ENCODE measurements at places on chromosomes 2 and 18.

GRCh38 chr18:10707294-10707693, 181.5 kb downstream of the NAPG start:
- peaks cover 2% of the 10 kb centered on the region for H3K27me3 ChIP-seq
- no peaks in the 10 kb centered on the region for H3K36me3 ChIP-seq
- DNase-seq: no peak

DNA sequence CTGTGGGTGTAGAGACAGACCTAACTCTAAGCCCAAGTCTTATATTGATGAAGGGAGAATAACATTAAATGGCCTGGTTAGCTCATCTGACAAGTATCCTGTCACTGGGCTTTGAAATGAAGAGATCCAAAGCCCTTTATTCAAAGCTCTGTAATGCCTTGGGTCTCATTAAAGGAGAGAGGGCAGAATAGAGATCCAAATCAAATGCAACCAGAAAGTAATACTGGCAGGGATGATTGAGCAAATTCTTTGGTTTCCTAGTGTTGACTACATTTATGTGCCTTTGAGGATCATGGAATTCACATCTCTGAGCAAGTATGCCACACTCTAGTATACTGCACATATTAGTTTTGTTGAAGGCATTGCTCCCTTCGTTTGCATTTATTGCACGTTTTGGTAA, 147.9 kb upstream of the CAVIN2 start:
- no peaks in the 10 kb centered on the region for H3K4me1 ChIP-seq
- no peaks in the 10 kb centered on the region for H3K27me3 ChIP-seq
- H3K4me3 ChIP-seq: no peak overlapping the region
- no peak for DNase-seq
- H3K27ac ChIP-seq: no peak overlapping the region

- H3K27me3 ChIP-seq: peaks cover 9% of the 10 kb centered on the region
- no peaks in the 10 kb centered on the region for H3K36me3 ChIP-seq
- no peaks in the 10 kb centered on the region for H3K4me1 ChIP-seq
- no peak for DNase-seq
Measured at GRCh38 chr2:190050001-190050400, 12.5 kb downstream of the MSTN start.

- no peak overlapping the region for H3K27ac ChIP-seq
- H3K36me3 ChIP-seq: no peaks in the 10 kb centered on the region
- no peak for DNase-seq
- no peak overlapping the region for H3K4me3 ChIP-seq
- H3K27me3 ChIP-seq: no peaks in the 10 kb centered on the region
- H3K4me1 ChIP-seq: no peaks in the 10 kb centered on the region
Measured at GRCh38 chr2:21258082-21258481, 134.3 kb downstream of the TDRD15 start.

DNA sequence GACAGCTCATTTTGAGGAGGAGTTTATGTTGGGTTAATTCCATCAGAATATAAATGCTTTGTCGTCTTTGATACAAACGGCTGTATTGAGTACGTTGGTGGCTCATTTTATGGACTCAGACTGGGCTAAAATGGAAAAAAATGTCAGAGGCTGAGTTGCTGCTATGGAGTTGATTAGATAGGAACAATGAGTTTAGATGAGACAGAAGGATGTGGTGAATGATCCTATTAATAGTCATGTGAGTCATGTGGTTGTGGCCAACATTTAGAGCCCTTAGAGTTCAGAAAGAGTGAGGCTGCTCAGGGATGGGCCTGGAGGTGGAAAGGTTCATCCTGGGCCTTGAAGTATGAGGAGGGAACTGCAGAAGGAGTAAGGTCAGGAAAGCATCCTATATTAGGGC, 434.2 kb downstream of the MEIS1 start:
- H3K36me3 ChIP-seq: no peaks in the 10 kb centered on the region
- no peaks in the 10 kb centered on the region for H3K4me1 ChIP-seq
- no peaks in the 10 kb centered on the region for H3K27me3 ChIP-seq
- no peak overlapping the region for H3K27ac ChIP-seq

- no peak for DNase-seq
- no peaks in the 10 kb centered on the region for H3K27me3 ChIP-seq
- no peak overlapping the region for H3K4me3 ChIP-seq
- H3K36me3 ChIP-seq: peaks cover 32% of the 10 kb centered on the region
- H3K27ac ChIP-seq: no peak overlapping the region
Measured at GRCh38 chr2:55033076-55033742, 17.0 kb downstream of the RTN4 start.

- DNase-seq: no peak
- no peak overlapping the region for H3K4me3 ChIP-seq
- H3K27ac ChIP-seq: no peak overlapping the region
- H3K36me3 ChIP-seq: no peaks in the 10 kb centered on the region
Measured at GRCh38 chr2:37189452-37190153, 1.1 kb upstream of the SULT6B1 start.

GRCh38 chr2:172052000-172052983, 33.0 kb upstream of the DLX1 start:
- no peak overlapping the region for H3K4me3 ChIP-seq
- no peaks in the 10 kb centered on the region for H3K36me3 ChIP-seq
- no peak overlapping the region for H3K27ac ChIP-seq
- peaks cover 5% of the 10 kb centered on the region for H3K27me3 ChIP-seq
- H3K4me1 ChIP-seq: no peaks in the 10 kb centered on the region

DNA sequence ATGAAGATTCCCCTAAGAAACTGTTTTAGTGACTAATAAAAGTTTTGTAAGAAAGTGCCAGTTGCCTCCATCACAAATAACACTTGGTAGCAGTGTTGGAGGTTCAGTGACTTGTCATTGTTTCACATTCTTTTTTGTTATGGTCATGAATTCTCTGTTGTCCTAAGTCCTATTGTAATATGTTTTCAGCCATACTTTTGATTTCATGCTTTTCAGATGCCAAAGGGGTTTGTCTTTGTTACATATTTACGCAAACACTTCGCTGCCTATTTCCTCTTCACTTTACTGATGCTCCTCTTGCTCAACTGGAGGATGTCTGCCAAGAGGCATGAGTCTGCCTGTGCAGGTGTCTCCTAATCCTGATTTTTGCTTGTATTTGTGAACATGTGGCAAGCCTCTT, 66.6 kb downstream of the PHLPP1 start:
- H3K4me3 ChIP-seq: no peak overlapping the region
- no peak overlapping the region for H3K27ac ChIP-seq
- no peaks in the 10 kb centered on the region for H3K36me3 ChIP-seq
- peaks cover 81% of the 10 kb centered on the region for H3K4me1 ChIP-seq
- H3K27me3 ChIP-seq: no peaks in the 10 kb centered on the region

- no peak for DNase-seq
- no peak overlapping the region for H3K27ac ChIP-seq
- no peaks in the 10 kb centered on the region for H3K27me3 ChIP-seq
Measured at GRCh38 chr2:112640800-112641675, 4.7 kb upstream of the SLC20A1 start.

DNA sequence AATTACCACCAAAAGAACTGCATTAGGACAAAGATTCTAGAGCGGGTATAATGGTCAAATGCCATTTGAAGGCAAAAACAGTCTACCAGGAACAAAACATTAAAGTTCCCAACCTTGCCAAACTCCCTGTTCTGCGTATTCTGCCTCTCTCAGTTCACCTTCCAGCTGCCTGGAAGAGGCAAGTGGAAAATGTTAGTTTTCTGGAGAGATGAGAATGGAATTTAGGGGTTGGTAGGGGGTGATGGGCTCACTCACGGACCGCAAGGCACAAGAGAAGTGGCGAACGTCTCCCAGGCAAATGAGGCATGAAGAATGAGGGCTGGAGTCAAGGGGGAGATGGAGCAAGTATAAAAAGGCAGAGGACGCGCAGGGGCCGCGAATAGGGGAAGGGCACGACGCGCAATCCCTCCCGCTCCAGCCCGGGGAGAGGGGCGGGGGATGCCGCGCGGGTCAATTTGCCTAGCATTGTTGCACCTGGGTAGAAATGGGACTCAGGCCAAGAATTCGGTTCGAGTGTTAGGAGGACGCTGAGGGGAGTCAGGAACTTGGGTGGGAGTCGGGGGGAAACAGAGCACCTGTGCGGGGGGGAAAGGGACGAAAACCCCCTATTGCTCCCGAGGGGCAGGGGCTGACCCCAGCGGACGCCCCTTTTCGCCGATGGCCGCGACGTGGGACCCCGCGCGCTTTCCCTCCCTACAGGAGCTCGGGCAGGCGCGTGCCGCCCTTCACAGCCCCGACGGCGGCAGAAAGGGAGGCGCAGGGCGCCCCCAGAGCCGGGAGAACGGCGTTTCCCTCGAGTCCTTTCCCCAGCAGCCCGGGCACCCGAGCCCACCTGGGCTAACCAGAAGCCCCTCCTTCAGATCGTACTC, 573 bp downstream of the PAIP2B start:
- H3K36me3 ChIP-seq: no peaks in the 10 kb centered on the region
- peak; percentile 19 for DNase-seq
- peak overlapping the region; percentile 95 for H3K4me3 ChIP-seq
- peaks cover 9% of the 10 kb centered on the region for H3K27me3 ChIP-seq

DNA sequence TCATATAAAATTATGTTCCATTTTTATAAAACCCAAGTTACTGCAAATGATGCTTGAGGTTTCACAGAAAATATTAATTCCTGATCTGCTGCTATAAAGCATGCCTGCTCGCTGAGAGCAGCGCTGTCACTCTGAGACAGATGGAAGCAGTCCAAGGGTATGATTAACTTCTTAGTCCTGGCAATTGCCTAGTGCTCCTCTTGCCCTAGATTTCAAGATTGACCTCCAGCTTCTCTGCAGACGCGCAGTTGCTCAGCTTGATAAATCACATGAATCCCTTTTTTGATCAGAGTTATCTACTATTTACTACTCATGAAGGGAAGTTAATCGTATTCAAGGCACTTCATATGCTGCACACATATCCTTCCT, 154.6 kb upstream of the REV1 start:
- no peak overlapping the region for H3K4me3 ChIP-seq
- no peaks in the 10 kb centered on the region for H3K36me3 ChIP-seq
- no peaks in the 10 kb centered on the region for H3K4me1 ChIP-seq
- no peak overlapping the region for H3K27ac ChIP-seq

- no peaks in the 10 kb centered on the region for H3K27me3 ChIP-seq
- H3K4me3 ChIP-seq: no peak overlapping the region
- no peaks in the 10 kb centered on the region for H3K36me3 ChIP-seq
- H3K27ac ChIP-seq: no peak overlapping the region
- H3K4me1 ChIP-seq: no peaks in the 10 kb centered on the region
Measured at GRCh38 chr18:2171840-2172625, 399.3 kb downstream of the METTL4 start.

DNA sequence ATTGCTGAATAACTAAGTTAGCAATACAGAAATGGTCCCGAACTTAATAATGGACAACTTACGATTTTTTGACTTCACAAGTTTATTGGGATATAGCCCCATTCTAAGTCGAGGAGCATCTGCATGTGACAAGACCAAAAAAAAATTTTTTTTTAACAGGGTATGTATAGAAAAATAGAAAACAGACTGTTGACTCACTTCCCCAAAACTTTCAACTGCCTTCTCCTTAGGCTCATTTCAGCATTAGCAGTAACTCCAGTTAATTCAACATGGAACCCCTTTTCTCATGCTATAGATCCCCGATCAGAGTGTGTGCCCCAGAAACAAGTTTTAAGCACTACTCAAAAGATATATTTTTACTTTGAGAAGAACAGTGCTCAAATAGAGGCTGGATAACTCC, 5.4 kb downstream of the CD302 start:
- H3K36me3 ChIP-seq: peaks cover 3% of the 10 kb centered on the region
- H3K4me1 ChIP-seq: peaks cover 9% of the 10 kb centered on the region
- H3K4me3 ChIP-seq: no peak overlapping the region
- peaks cover 24% of the 10 kb centered on the region for H3K27me3 ChIP-seq

- H3K36me3 ChIP-seq: peaks cover 77% of the 10 kb centered on the region
- peaks cover 63% of the 10 kb centered on the region for H3K4me1 ChIP-seq
- DNase-seq: no peak
- no peaks in the 10 kb centered on the region for H3K27me3 ChIP-seq
- peak overlapping the region; percentile 44 for H3K4me3 ChIP-seq
Measured at GRCh38 chr2:174591740-174592139, 5.9 kb downstream of the WIPF1 start.

GRCh38 chr18:9135912-9136314, 668 bp upstream of the ANKRD12 start:
- peak overlapping the region; percentile 95 for H3K4me3 ChIP-seq
- peaks cover 68% of the 10 kb centered on the region for H3K36me3 ChIP-seq
- peak overlapping the region; percentile 99 for H3K27ac ChIP-seq
- no peak for DNase-seq
- peaks cover 48% of the 10 kb centered on the region for H3K4me1 ChIP-seq
- H3K27me3 ChIP-seq: no peaks in the 10 kb centered on the region

DNA sequence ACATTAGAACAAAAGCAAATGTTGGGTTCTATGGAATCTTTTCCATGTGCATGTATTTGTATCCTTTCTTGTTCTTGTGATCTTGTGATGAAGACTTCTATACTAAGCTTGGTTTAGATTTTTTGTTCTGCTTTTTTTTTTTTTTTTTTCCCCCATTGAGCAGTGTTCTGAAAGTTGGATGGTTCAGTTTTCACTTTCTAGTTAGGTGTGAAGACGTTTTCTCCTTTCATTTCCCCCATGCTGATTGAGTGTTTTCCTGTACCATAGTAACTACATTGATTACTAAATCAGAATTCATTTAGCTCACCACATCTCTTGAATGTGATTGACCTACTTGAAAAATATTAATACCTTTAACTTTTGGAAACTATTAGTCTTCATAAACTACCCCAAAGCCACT, 34.1 kb downstream of the NOP58 start:
- H3K27ac ChIP-seq: peak overlapping the region; percentile 59
- no peak for DNase-seq
- no peak overlapping the region for H3K4me3 ChIP-seq
- H3K36me3 ChIP-seq: peaks cover 86% of the 10 kb centered on the region
- no peaks in the 10 kb centered on the region for H3K27me3 ChIP-seq

DNA sequence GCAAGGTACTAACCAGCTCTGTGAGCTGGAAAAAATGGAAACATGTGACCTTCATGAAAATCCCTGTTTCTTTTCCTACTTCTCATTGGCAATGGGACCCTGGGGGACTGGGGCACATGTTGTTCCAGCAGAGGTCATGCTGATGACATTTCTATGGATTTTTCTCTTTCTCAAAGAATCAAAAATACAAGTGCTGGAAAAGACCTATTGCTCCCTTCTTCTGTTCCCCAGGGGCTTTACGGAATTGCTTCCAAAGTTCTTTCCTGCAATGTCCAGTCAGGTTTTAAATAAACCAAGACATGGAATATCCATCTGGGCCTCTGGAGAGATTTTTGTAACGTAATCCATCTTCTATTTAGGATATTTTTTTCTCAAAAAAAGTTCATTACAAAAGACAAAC, 1006.1 kb upstream of the CELF4 start:
- peaks cover 16% of the 10 kb centered on the region for H3K4me1 ChIP-seq
- H3K27ac ChIP-seq: no peak overlapping the region
- H3K4me3 ChIP-seq: no peak overlapping the region
- H3K27me3 ChIP-seq: no peaks in the 10 kb centered on the region
- no peak for DNase-seq
- H3K36me3 ChIP-seq: no peaks in the 10 kb centered on the region

Data from activated T-helper 2 cell treated with anti-CD3 and anti-CD28 coated beads, Interferon-gamma antibody, Interleukin-2, Interleukin-4, amounts not matched to agents 10 μg/mL and 5 μg/mL and 100 μg/mL, durations not matched to agents 14 hours and 24 hours and 36 hours (primary cell).